ENCODE measurements at places on chromosomes 4 and X.
A peak's percentile ranks its signal among the peaks of the same experiment; 100 is the strongest.

- DNase-seq, result no peak
Measured at GRCh38 chrX:12128017-12128416, 10.3 kb upstream of the FRMPD4 start.

DNA sequence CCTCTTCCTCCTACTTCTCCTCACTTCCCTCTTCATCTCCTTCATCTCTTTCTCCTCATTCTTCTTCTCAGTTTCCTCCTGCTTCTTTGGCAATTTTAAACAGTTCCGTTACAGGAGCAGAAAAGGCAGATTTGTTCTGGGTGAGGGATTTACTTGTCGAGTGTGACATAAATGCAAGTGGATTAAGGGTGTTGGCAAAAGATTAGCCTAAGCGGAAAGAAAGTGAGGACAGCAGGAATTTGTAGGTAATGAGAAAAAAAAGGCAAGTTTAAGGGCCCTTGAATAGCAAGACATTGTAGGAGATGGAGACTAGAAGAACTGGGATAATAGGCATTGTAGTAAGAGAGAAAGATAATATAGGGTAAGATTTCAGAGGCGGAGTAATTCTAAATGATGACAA lies 841.6 kb downstream of the RAPGEF2 start:
- DNase-seq, result no peak

DNA sequence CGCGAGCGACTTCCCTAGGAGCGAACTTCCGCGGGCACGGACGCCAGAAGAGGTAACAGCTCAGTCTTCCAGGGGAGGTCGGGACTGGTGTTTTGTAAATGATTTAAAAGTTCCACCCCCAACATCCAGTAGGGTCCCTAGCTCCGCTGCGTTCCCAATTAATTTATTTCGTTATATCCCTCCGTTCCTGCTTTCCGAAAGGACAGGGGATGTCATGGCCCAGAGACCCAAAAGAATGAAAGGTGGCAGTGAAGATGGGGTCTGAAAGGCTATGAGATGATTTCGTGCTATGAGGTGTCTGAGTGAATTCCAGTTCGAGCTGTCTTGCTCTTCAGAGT lies 373 bp upstream of the SMIM43 start:
- DNase-seq, result no peak

DNA sequence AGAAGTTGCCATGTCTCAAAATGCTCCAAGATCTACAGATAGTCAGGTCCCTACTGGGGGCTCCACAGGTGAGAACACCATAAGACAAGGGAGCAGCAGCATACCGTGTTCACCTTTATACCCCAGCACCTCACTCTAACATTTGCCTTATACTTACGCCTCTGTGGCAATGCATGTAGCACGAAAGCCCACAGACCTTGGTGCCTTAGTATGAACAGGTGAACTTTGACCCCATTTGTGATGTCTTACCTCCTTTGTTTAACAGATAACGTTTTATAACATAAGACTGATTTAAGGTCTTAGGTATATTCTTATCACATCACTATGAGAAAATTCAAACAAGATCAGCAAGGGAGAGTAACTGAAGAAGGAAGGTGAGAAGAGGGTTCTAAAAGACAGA lies 128.8 kb downstream of the ARX start:
- DNase-seq, result no peak

GRCh38 chr4:112288455-112288854 lies 2.8 kb upstream of the TIFA start:
- no peak for DNase-seq

DNA sequence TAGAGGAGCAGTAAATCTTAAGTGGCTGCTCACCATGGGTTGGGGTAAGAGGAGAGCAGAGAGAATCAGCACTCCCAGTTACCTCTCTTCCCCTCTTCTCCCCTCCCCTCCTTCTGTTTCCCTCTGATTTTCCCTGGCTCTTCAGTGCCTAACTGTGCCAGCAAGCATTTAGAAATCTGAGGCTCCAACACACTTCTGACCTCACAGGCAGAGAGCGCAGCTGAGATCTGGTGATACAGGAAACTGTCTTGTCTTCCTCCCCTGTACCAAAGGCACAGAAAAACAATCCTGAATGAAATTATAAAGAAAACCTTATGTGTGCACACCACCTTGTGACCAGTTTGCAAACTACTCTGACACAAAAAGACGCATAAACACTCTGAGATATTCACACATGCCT lies 82.4 kb upstream of the SMIM10 start:
- peak; percentile 42 for DNase-seq

- DNase-seq, result no peak
Measured at GRCh38 chr4:14743601-14744000, 258.7 kb upstream of the CPEB2 start.

GRCh38 chrX:57822398-57822797 lies 87.9 kb downstream of the ZXDA start:
- no peak for DNase-seq

DNA sequence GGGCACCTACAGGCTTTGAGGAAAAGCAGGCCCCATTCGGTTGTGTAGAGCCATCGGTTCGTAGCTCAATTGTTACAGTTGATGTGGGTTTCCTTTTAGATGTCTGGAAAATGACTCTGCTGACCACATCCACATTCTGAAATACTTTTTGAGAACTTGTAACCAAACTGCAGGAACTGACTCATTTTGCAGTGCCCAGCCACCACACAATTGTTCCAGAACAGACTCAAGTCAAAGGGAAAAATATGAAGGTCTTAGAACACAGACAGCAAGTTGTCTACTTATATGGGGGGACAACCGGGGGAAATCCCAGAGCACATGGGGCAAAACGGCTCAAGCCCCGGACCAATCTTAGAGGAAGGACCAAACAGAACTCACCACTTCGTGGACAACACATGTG lies 557.6 kb upstream of the DIPK2B start:
- DNase-seq, result peak; percentile 54

GRCh38 chr4:145907812-145908211 lies 30.8 kb downstream of the ZNF827 start:
- no peak for DNase-seq

DNA sequence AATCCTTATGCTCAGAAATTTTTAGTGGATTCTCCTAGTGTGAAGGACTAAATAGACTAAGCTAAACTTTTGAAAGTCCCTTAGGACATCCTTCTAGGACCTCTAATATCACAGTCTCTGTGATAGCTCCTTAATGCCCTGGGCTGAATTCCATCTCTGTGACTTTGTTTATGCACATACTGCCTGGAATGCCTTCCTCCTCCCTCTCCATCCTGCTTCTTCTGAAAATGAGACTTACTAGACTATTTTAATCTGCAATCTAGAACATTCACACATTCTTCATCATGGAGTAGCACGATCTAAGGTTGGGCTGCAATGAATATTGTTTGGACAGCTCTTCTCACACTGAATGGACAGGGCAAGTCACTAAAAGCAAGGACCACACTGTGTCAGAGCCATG lies 65.0 kb upstream of the MSX1 start:
- no peak for DNase-seq

DNA sequence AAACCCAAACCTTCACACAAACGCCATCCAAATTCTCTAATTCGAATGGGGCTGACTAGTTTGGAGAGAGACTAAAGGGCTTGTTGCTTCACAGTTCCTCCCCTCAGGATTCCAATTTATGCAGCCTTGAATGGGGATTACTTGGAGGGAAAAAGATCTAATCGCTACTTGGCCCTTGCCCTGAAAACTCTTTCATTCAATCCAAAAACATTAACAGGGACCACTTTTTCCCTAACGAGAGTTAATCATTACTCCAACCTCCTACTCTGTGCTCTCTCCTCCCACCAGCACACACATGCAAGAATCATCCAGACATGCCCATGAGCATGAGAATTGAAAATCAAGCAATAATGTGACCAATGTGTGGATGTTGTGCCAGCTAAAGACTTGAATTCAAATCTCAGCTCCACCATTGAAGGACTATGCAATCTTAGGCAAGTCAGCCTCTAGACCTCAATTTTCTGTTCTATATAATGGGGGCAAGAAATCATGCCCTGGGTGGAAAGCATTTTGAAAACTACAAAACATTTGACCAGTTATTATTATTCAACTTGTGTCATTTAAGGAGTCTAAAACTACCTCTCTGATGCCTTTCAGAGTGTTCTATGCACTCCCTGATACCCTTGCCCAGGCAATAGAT lies 34.3 kb upstream of the GPC3 start:
- DNase-seq, result no peak

GRCh38 chrX:94524867-94525266 lies 850.9 kb downstream of the FAM133A start:
- DNase-seq, result no peak

GRCh38 chr4:1004557-1005485 lies 6.6 kb upstream of the FGFRL1 start:
- no peak for DNase-seq

DNA sequence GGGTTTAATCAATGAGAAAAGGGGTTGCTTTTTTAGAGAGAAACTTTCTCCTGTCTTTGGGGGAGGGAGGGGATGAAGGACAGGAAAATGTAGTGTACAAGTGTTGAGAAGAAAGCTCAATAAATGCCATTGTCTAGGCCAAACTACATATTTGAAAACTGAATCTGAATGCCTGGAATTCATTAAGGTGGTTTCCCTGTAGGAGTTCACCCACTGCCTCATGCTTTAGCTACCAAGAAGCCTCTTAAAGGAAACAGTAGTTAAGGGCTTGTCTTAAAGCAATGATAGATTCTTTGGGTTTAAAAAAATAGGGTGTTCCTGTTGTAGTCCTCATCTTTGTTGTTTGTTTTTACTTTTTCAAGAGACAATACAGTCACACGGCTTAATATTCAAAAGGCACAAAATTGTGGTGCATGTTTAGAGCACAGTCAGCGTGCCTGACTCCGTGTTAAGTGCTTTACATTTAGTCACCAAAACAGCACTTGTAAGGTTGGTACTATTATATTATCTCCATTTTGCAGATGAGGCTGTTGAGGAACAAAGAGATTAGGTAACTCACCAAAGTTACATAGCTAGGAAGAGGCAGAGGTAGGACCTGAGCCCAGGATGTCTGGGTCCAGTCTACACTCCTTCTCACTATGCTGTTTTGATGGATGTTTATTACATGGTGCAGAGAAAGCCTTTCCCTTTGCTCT lies 46.0 kb downstream of the FNIP2 start:
- DNase-seq, result no peak

GRCh38 chr4:168710353-168710946 lies 213.6 kb downstream of the PALLD start:
- DNase-seq, result peak; percentile 66

- no peak for DNase-seq
Measured at GRCh38 chrX:50183891-50184290, 16.9 kb downstream of the AKAP4 start.

DNA sequence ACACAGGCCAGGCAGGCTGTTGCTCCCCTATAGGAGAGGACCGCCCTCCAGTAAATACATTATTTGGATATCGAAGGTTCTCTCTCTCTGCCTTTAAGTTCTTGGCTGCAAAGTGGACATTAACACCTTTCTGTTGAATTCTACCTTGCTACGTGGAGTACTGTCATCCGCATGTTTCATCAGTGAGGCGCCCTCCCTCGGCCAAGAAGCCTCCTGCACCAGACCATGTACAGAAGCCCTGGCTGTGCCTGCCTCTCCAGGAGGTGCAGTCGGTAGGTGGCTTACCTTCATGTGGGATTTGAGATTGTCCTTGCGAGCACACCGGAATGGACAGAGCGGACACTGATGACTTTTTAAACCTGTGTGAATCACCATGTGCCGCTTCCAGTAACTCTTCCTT lies 46.7 kb downstream of the ZNF827 start:
- DNase-seq, result no peak

GRCh38 chrX:97016106-97016505 lies 132.4 kb downstream of the RPA4 start:
- DNase-seq, result no peak

- no peak for DNase-seq
Measured at GRCh38 chr4:71498625-71499024, 159.8 kb downstream of the SLC4A4 start.

DNA sequence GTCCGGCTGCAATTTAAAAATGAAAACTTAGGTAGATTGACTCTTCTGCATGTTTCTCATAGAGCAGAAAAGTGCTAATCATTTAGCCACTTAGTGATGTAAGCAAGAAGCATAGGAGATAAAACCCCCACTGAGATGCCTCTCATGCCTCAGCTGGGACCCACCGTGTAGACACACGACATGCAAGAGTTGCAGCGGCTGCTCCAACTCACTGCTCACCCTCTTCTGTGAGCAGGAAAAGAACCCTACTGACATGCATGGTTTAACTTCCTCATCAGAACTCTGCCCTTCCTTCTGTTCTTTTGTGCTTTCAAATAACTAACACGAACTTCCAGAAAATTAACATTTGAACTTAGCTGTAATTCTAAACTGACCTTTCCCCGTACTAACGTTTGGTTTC lies 41.0 kb downstream of the MAP7D3 start:
- DNase-seq, result no peak

DNA sequence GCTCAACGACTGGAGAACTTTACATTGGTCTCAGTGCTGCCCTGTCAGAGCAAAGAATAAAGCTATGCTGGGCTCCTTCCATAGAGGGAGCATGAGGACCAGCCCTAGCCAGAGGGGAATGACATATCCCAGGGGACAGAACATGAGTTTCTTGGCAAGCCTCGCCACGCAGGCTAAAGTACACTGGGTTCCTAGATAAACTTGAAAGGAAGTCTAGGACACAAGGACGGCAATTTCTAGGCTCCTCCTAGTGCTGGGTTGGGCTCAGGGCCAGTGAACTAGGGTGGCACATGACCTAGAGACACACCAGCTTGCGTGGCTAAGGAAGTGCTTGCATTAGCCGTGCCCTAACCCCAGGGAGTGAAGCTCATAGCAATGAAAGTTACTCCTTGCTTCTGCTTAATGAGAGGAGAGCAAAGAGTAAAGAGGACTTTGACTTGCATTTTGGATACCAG lies 141.0 kb downstream of the MAB21L2 start:
- DNase-seq, result peak; percentile 72

- DNase-seq, result no peak
Measured at GRCh38 chrX:138651494-138651893, 60.0 kb downstream of the FGF13 start.

DNA sequence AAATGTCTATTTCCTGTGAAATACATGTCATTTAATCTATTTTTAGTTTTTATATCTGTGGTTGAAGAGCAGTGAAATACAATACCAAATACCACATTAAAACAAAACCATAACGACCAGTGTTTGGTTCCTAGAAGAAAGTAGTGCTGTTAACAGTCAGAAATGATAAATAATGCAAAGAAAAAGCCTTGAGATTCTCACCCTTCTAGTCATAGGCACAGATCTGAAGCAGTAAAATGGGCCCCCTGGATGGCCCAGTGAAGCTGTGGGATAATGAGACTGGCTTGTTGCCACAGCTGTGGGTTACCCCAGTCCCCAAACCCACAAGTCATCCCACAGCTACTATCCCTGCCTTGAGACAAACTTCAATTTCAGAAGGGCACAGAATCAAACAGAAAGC lies 137.3 kb upstream of the RPL34 start:
- DNase-seq, result no peak

GRCh38 chr4:16496501-16496900 lies 270.2 kb upstream of the TAPT1 start:
- DNase-seq, result peak; percentile 47

Measured in fibroblast of the conjunctiva (primary cell).